A549 treated with CpdA at 1 μM for 4 hours (cell line): ENCODE measurements at places on chromosomes 6 and 20. TPM values are rescaled to one million over a fixed set of nuclear protein-coding genes. Genes with fewer than 3 reads are reported as not detected.

CUL9 gene
- 7.4 to 9.8 TPM (median 8.6 TPM) in 5 replicates for total RNA-seq

FAXC gene
- 6.4 to 8.1 TPM (median 6.8 TPM) in 5 replicates for total RNA-seq

TMC2 gene
- not detected in 5 replicates for total RNA-seq

BPIFB2 gene
- not detected in 5 replicates for total RNA-seq

CTAGE9 gene
- total RNA-seq, result not detected in 5 replicates

HLA-DQB1 gene
- total RNA-seq, result not detected in 5 replicates

NDRG3 gene
- total RNA-seq, result 20.4 to 23.8 TPM (median 22.1 TPM) in 5 replicates

ELOVL5 gene
- 64.8 to 71.9 TPM (median 69.5 TPM) in 5 replicates for total RNA-seq

DDX43 gene
- total RNA-seq, result not detected in 5 replicates

PHACTR2 gene
- 3.6 to 5.4 TPM (median 4.0 TPM) in 5 replicates for total RNA-seq

ZBP1 gene
- total RNA-seq, result 0.02 to 0.10 TPM (median 0.07 TPM) in 3 of 5 replicates, not detected in the others

RPS18 gene
- 2,487 to 2,796 TPM (median 2,684 TPM) in 5 replicates for total RNA-seq

CASS4 gene
- 0.03 to 0.09 TPM (median 0.08 TPM) in 3 of 5 replicates, not detected in the others for total RNA-seq

CUTA gene
- total RNA-seq, result 172 to 231 TPM (median 211 TPM) in 5 replicates

MUC21 gene
- total RNA-seq, result not detected in 5 replicates

PLG gene
- not detected in 5 replicates for total RNA-seq

FAM83B gene
- 0.06 to 0.14 TPM (median 0.07 TPM) in 4 of 5 replicates, not detected in the other for total RNA-seq

MACROD2 gene
- 0.50 to 1.1 TPM (median 0.79 TPM) in 5 replicates for total RNA-seq

COL11A2 gene
- 0.76 to 1.2 TPM (median 0.82 TPM) in 5 replicates for total RNA-seq

TMEM63B gene
- total RNA-seq, result 11.3 to 17.8 TPM (median 16.3 TPM) in 5 replicates

SAMD10 gene
- total RNA-seq, result not detected in 5 replicates

MMS22L gene
- 10.0 to 13.5 TPM (median 11.4 TPM) in 5 replicates for total RNA-seq

CNKSR3 gene
- 4.9 to 5.9 TPM (median 5.4 TPM) in 5 replicates for total RNA-seq
